NCI-H524 (cell line): ENCODE measurements at places on chromosomes 5 and 9.

- DNase-seq: no peak
Measured at GRCh38 chr5:55470282-55470681, 64.5 kb downstream of the PLPP1 start.

DNA sequence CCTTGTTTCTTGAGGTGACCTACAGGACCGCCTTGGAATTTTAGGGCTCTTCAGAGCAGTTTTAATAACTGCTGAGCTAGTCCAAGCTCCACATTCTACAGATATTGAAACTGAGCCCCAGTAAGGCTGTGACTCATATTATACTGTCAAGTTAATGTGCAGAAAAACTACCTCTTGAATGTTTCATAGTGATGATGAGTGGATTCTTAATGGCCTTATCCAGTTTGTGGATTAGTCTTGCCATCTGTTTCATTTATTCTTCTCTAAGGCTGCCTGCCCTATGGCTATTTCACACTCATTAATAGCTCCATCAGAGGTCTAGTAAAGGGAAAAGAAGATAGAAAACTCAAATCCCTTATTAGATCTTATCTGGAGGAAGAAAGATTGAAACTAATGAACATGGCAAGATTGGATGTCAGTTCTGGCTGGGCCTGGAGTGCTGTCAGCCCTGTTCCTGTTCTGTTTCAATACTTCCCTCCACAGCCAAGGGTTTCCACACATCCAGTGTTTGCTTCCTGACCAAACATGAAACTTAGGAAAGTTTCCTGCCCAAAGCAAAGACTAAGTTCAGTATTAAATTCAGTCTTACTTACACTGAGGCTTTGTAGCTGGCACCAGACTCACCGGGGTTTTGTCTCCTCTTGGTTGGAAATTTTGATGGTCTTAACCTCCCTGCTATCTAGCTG lies 215.6 kb upstream of the DMAC1 start:
- peak; percentile 93 for DNase-seq

DNA sequence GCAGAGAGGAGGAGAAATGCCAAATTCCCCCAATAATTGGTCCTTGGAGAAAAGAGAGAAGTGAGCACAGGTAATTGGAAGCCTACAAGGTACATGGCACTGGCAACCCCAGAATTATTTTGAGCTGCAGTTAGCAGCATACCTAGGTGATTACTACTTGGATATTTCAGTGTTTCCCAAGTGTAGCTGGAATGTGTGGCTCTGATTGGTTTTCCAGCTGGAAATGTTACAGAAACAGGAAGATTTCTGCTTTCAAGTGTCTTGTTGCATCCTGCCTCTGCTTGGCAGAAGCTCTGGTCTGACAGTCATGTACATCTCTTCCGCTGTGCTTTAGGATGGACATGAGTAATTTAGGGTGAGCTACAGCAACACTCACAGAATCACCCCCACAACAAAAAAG lies 262.1 kb downstream of the ENC1 start:
- no peak for DNase-seq

DNA sequence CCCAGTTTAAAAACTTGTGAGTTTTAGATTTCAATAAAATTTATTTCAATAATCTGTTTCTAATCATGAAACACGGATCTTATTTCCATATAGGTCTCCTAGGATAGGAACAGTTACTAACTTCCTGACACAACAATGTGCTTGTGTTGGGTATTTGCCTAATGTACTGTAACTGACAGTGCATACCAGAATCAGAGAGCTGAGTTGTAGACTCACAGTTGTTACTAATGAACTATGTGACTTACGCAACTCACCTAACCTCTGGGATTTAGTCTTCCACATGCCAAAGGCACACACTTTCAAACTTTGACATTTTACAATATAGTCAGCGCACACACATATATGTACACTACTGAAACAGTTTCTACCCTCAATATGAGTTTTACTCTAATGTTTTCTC lies 77.7 kb downstream of the HOMER1 start:
- no peak for DNase-seq

GRCh38 chr5:179774442-179774841 lies 19.3 kb upstream of the LTC4S start:
- DNase-seq: no peak

- DNase-seq: no peak
Measured at GRCh38 chr5:169796731-169797130, 159.7 kb downstream of the DOCK2 start.

- DNase-seq: no peak
Measured at GRCh38 chr9:133615186-133615585, 6.0 kb upstream of the FAM163B start.

DNA sequence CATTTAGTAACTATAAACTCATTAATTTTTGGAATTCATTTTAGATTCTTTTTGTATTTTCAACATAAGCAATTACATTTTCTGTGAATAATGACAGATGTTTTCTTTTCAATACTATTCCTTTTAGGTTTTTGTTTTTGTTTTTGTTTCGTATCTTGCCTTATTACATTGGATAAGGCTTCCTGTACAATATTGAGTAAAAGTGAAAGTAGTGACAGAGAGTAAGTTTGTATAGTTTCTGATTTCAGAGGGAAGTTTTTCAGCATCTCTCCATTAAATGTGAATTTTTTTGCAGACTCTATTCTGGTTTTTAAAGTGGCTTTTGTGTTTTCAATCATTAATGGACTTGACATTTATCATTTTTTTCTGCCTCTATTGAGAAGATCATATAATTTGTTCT lies 12.8 kb upstream of the CAMK4 start:
- DNase-seq: no peak
